A549 treated with CpdA at 1 μM for 4 hours (cell line): ENCODE measurements at places on chromosomes 12 and 14. TPM values are rescaled to one million over a fixed set of nuclear protein-coding genes. Genes with fewer than 3 reads are reported as not detected.

The FLRT2 gene
- total RNA-seq = 3.3 to 5.0 TPM (median 3.8 TPM) in 5 replicates

The AQP2 gene
- total RNA-seq = not detected in 5 replicates

The SERPINA3 gene
- total RNA-seq = 5.4 to 7.6 TPM (median 5.7 TPM) in 5 replicates

The DLGAP5 gene
- 29.2 to 43.9 TPM (median 34.9 TPM) in 5 replicates for total RNA-seq

The LRRIQ1 gene
- total RNA-seq = 0.47 to 1.1 TPM (median 0.71 TPM) in 5 replicates

The NINJ2 gene
- 0.34 to 0.74 TPM (median 0.55 TPM) in 4 of 5 replicates, not detected in the other for total RNA-seq

The OR10AD1 gene
- total RNA-seq = not detected in 5 replicates

The DENR gene
- 57.1 to 71.4 TPM (median 60.7 TPM) in 5 replicates for total RNA-seq

The PPP1R1A gene
- total RNA-seq = 0.10 to 0.21 TPM (median 0.11 TPM) in 3 of 5 replicates, not detected in the others

The KCNK10 gene
- total RNA-seq = not detected in 5 replicates

The TCL1A gene
- total RNA-seq = not detected in 5 replicates

The ATXN2 gene
- 37.8 to 48.6 TPM (median 41.4 TPM) in 5 replicates for total RNA-seq

The GALNT8 gene
- total RNA-seq = not detected in 5 replicates

The KIF21A gene
- 19.3 to 24.1 TPM (median 21.8 TPM) in 5 replicates for total RNA-seq

The ITPR2 gene
- total RNA-seq = 2.0 to 2.7 TPM (median 2.4 TPM) in 5 replicates

The DHRS4L2 gene
- 26.6 to 33.9 TPM (median 31.5 TPM) in 5 replicates for total RNA-seq

The ABCC9 gene
- 0.01 TPM in 1 of 5 replicates, not detected in the others for total RNA-seq

The CCDC196 gene
- not detected in 5 replicates for total RNA-seq

The SLC10A1 gene
- not detected in 5 replicates for total RNA-seq

The CLEC7A gene
- not detected in 5 replicates for total RNA-seq

The ETFBKMT gene
- total RNA-seq = 0.66 to 1.4 TPM (median 1.1 TPM) in 5 replicates

The ASB2 gene
- total RNA-seq = 1.5 to 3.5 TPM (median 1.9 TPM) in 5 replicates

The CD163L1 gene
- total RNA-seq = 0.26 to 0.93 TPM (median 0.49 TPM) in 5 replicates

The HEATR5A gene
- total RNA-seq = 16.4 to 26.6 TPM (median 22.1 TPM) in 5 replicates
